ENCODE measurements at places on chromosomes 11 and 22.

- DNase-seq = no peak
These were observed 82.5 kb downstream of the ZBTB16 start for GRCh38 chr11:114141863-114142580.

DNA sequence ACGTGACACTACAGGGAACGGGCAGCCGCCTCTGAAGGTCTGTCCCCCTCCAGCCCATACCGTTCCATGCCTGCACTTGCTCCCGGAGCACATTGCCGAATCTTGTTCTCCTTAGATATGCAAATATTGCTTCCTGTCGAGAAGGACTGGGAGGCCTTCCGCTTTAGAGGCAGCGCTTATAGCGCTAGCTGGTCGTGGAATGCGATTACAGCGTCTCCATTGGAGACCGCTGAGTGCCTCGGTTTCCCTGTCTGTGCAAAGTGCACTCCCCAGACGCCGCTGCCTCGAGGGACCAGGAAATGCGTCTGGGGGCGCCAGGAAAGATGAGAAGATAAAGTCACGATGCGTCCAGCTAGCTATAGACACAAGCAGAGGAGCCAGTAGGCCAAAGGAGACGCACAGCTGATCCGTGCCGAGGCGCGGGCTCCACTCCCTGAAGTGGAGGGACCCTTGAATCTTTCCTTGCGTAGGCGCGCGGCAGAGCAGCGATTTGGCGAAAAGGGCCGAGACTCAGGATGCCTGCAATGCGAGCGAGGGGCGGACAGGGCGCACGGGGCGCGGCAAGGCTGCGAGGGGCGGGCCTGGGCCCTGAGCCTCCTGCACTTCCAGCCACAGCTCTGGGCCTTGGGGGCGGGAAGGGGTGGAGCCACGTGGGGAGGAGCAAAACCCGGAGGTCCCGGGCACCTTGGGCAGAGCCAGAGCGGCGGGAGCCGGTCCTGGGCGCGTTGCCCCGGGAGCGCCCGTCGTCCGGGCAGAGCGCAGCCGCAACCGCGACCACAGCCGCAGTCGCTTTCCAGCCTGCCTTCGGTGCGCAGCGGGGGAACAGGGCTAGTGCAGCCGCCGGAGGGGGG lies at the start of gene RASSF10:
Gene RASSF10 (plus strand): TSS at position 692 of the 851 bp plus-strand sequence. CDS start 261 bp downstream, outside the sequence.
- DNase-seq = peak; percentile 65

GRCh38 chr11:130394615-130395014 lies 33.8 kb downstream of the ADAMTS8 start:
- no peak for DNase-seq

DNA sequence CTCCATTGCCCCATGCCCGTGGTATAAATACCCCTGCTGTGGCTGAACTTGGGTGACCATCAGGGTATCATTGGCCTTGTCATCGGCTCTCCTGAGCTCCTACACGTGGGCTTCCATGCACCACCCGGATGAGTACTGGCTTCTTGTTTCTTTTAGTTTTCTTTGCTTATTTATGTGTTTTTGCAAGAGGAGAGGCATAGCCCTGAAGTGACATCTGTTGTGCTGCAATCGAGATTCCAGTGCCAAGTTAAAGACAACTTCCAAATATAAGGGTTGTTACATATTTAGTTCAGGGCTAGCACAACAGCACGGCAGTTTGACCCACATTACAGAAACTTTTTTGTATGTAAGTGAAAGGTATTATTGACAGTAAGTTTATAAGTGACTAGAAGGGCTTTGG lies 1087.1 kb downstream of the TBC1D22A start:
- peak; percentile 22 for DNase-seq

DNA sequence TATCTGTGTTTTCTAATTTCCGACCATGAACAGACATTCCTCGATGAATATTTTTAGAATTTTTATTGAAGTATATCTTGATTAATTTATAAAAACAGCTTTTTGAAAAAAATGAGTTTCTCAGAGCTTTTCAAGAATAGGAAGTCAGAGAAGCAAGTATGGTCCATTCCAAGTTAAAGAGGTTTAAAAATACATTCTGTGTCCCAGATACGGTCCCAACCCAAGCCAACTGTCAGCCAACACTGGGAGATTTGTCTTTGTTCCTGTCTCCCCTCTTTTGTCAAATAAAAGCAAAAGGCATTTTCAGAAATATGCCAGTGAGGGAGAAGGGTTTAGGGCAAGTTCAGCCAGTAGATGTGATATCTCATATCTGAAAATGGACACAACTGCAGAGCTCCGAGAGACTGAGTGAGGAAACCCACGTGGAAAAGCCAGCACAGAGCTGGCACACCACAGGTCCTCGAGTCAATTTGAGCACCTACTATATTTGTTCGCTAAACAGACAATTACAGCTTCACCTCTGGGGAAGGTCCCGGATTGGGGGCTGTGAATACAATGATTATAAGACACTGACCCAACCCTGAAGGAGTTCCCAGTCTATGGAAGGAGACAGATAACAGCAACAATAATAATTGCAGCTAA lies 59.8 kb downstream of the C11orf91 start:
- no peak for DNase-seq

GRCh38 chr22:41237036-41237706 lies 3.6 kb downstream of the CHADL start:
- no peak for DNase-seq

GRCh38 chr11:61111050-61111435 lies 8.8 kb downstream of the CD5 start:
- DNase-seq = no peak

GRCh38 chr11:66600631-66601233 lies 7.7 kb downstream of the CCS start:
- DNase-seq = no peak

DNA sequence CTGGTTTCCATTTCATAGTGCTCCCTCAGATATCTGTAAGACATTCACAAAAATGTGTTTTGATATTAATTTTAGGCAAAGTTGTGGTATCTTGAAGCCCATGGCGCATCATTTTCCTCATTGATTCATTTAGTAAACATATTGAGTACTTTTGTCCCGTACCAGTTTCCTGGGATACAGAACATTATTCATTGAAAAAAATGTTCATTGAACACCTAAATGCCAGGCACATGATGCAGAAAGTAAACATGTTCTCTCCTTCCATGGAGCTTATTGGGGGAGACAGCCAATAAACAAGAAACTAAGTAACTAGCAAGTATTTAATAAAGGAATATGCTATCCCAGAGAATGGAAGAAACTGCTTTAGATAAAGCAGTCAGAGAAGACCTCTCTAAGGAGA lies 195.0 kb downstream of the UVRAG start:
- DNase-seq = no peak

DNA sequence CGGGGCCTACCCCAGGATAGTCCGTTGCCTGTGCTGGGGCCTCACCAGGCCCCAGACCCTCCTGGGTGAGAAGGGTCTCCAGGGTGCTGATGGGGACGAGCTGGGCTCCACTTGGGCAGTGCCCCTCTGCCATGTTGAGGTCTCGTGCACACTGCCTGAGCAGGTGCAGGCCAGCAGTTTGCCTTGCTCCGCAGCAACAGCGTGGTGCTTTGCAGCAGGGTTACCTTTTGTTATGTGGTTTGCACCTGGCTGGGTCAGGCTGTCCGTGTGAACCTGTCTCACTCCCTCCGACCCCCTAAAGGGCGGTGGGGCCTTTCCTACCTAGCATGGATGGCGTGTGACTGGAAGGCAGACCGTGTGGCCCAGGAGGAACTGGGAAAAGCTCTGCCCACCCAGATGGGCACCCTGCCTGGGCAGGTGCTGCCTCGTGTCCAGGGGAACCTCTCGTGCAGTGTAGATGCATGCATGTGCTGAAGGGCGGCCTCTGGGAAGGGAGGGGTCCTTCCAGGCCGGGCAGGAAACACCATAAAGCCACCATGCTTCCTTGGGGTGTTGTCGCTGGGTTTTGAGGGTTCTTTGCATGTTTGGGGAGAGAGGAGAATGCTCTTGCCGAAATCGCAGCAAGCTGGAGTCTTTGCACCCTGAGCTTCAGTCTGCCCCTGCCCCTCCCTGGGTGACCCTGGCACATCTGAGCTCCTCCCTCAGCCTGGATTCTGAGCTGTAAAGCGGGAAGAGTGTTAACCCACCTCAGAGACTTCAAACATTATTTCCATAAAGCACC lies 75.4 kb upstream of the PPARA start:
- no peak for DNase-seq

DNA sequence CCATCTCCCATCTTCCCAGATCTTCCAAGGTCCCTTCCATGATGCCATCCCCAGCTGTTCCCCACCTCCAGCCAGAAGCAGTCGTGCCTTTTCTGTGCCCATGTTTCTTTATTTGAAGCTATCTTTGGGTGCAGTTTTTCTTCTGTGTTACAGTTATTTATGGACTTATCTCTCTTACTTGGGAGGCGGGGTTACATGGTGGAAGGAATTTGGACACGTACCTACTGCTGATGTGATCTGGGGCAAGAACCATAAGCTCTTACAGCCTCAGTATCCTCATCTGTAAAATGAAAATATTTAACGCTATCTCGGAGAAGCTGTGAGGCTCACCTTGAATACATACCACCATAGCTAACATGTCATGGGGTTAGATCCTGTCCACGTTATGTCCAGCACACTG lies 98.9 kb downstream of the ZBTB16 start:
- no peak for DNase-seq

- no peak for DNase-seq
These were observed 122.6 kb downstream of the ABTB2 start for GRCh38 chr11:34235189-34235588.

- DNase-seq = no peak
These were observed 60.1 kb downstream of the SCN3B start for GRCh38 chr11:123594188-123594901.

GRCh38 chr22:33572086-33572485 lies 348.2 kb downstream of the LARGE1 start:
- no peak for DNase-seq

DNA sequence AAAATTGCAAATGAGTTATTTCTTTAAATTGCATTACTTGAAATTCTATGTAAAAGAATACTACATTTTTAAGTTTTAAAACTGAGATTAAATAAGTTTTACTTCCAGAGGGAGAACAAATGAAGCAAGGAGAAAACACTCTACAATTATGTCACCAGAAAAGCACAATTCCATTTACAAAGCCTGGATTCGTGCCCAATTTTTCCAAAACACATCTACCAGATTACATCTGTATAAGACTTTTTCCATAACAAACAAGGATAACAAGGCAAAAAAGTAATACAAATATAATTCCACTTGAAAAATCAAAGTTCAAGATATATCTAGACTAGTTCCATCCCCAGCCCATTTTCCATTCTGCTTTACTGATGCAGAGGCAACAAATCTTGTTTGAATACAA lies 40.5 kb downstream of the MTMR2 start:
- no peak for DNase-seq

GRCh38 chr11:86064220-86064803 lies 4.6 kb downstream of the PICALM start:
- DNase-seq = no peak

DNA sequence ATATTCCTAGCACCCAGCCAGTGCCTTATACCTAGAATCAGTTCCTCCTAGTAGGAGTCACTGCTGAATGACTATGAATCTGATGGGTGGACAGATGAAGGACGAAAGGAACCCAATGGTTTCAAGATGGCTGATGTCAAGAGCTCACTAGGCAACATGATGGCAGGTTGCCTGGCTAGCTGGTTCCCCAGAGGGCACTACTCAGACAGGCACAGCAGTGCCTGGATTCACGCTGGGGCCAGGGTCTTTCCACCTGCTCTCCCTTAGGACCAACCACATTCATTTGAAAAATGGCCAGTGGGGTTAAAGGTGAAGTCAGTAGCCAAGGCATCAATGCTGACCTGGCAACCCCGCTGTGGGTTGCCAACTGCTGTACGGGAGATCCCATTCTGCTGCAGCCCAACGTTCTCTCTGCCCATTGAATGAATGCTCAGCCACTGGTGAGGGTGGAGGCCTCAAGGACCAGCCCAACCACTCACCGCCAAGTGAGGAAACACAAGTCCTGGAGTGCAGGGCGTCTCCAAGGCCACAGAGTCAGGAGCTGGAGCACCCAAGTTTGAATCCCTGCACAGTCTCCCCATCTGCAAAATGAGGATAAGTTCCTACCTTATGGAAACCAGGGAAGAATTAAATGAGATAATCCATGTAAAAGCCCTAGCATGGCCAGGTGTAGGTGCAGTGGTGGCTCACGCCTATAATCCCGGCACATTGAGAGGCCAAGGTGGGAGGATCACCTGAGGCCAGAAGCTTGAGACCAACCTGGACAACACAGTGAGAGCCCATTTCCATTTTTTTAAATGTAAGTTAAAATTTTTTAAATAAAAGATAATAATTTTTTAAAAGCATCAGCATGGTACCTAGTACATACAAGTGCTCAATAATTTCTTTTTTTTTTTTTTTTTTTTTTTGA lies 12.4 kb downstream of the MYH9 start:
- no peak for DNase-seq

DNA sequence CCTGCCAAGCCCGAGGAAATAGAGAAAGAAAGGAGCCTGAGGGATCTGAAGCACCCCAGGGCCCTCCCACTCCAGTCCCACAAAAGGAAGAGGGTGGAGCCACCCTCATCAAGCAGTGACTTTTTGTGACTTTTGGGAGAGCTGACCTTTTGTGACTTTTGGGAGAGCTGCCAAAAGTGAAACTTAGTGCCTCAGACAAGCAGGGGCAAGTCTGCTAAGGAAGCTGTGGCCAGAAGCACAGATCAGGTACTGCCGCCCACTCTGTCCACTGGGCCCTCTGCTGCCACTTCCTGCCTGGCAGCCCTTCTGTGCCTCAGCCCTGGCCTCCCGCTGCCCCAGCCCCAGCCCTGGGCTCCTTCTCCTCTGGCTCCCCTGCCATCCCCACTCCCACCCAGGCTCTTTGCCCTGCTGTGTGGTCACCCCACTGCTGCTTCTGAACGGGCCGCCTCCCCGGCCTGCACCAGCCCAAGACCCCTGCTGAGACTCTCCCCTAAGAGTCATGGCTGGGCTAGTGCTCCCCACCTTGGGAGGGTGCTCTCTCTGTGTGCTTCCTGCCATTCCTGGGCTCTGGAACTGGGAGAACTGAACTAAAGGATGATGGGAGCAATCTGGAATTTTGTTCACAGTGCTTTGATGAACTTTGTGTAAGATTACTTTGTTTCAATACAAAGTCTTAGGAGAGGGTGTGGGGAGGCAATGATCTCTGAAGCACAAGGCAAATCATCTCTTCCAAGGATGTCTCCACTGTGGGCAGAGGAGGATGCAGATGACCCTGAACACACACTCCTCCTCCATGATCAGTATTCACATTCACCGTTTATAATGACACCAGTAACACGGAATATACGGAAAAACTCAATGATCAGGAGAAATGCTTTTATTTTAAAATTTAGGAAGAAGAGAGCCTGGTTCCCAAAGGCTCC lies at the start of gene APOBEC3H:
Gene APOBEC3H (plus strand): TSS at position 147 of the 923 bp plus-strand sequence. CDS start 3,035 bp downstream, outside the sequence.
- peak; percentile 49 for DNase-seq

GRCh38 chr11:56799691-56800210 lies 51.3 kb upstream of the OR9G4 start:
- DNase-seq = no peak

GRCh38 chr11:86291466-86292262 lies 10.4 kb upstream of the HIKESHI start:
- DNase-seq = peak; percentile 43

- no peak for DNase-seq
These were observed 340.8 kb upstream of the PITPNB start for GRCh38 chr22:28259774-28260312.

Data from Ammon's horn (tissue), 1 donor.